ENCODE measurements at places on chromosomes 2 and 18.

- peak; percentile 65 for DNase-seq
Measured at GRCh38 chr2:24304098-24304497, 56.2 kb downstream of the ITSN2 start.

DNA sequence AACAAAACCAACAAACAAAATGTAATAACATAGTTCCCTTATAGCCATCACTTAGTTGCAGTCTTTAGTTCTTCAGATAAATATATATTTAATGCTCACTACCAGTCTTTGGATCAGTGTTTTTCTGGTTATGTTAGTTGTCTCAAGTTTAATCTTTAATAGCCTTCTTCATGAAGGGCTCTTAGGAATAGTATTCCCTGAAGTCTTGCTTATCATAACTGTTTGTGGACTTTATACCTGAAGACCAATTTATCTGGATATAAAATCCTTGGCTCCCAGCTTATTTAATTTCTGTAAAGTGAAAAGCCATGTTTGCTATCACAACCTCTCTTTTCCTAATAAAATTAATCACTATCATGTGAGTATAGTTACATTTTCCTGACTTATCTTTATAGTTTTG, 379.7 kb downstream of the ARL6IP6 start:
- DNase-seq = no peak

- DNase-seq = no peak
Measured at GRCh38 chr18:56030060-56030459, 442.1 kb upstream of the TCF4 start.

- no peak for DNase-seq
Measured at GRCh38 chr18:72648481-72648960, 104.4 kb upstream of the CBLN2 start.

DNA sequence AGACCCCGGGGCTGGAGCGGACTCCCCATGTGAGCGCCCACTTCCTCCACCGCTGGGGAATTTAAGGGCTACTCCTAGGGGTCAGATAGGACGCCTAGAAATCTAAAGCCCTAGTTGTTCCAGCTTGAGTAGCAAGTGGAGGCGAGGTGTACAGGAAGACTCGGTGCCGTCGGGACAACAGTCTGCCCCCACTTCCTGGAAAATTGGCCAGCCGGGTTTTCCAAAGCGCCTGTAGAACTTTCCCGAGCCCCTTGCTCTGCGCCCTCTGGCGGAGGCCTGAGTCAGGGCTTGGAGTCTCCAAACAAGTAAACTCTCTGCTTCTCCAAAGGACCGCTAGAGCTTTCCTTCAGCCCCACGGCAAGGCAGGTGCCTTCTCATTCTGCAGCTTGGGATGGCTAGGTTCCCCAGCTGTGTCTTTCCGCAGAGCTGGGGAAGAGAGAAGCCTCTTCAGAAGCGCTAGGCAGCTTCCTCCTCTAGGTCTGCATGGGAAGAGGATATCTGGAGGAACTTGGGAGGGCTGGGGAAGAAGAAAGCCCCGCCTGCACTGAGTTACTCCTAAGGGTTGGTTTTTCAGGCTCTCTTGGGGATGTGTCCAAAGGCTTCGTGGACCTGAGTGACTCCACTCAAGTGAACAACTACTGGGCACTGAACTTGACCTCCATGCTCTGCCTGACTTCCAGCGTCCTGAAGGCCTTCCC, 681 bp downstream of the SPR start:
- DNase-seq = peak; percentile 75

DNA sequence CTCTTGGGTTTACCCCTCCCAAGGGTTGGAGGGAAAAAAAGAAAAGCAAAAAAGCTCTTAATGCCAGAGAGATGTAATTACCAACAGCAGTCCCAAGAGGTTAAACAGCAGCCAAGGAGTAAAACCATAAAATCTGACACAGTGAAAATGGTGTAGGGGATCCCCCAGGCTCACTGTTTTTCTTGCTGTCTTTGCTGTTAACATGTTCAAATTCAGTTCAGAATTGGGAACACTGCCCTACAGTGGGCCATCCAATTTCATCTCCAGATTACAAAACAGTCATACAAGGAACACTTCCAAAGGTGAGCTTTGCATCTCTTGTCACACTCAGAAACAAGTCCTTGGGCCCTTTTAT, 54.5 kb downstream of the PLEKHM3 start:
- no peak for DNase-seq

DNA sequence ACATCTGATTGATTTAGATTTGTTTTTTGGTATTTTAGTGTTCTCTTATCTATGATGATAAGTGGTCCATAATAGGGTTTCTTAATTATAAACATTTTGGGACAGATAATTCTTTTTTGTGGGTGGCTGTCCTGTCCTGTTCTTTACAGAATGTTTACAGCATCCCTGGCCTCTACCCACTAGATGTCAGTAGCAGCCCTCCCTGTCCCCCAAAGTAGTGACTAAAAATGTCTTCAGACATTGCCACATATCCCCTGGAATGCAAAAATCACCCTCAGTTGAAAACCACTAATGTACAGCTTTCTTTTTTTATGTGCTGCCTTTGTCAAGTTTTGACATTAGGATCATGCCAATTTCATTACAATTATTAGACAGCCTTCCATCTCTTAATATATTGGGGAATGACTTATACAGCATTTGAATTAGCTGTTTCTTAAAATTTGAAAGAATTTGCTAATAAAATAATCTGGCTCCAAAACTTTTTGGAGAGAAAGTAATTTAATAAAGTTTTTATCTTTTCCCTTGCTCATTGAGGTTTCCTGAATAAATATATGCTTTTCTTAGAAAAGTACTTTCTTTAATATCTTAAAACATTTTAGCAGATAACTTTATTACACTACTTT, 19.5 kb downstream of the WIPF1 start:
- DNase-seq = no peak

DNA sequence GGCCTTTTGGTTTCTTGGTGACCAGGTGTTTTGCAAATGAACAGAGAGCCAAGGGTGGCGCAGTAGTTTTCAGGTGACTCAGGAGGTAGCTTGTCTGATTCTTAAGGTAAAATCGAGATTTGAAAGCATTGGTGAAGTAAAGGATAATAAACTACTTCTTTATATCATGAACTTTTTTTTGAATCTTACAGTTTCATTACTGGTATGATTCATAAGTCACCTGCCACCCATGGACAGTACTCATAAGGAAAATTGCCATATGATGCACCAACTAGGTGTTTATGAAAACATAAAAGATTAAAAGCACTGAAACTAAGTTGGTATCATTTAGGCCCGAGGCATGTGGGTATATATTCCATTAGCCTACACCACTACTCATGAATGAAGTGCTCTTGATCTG, 84.1 kb upstream of the MGAT5 start:
- no peak for DNase-seq

GRCh38 chr18:63065172-63065571, 254.4 kb downstream of the BCL2 start:
- no peak for DNase-seq

DNA sequence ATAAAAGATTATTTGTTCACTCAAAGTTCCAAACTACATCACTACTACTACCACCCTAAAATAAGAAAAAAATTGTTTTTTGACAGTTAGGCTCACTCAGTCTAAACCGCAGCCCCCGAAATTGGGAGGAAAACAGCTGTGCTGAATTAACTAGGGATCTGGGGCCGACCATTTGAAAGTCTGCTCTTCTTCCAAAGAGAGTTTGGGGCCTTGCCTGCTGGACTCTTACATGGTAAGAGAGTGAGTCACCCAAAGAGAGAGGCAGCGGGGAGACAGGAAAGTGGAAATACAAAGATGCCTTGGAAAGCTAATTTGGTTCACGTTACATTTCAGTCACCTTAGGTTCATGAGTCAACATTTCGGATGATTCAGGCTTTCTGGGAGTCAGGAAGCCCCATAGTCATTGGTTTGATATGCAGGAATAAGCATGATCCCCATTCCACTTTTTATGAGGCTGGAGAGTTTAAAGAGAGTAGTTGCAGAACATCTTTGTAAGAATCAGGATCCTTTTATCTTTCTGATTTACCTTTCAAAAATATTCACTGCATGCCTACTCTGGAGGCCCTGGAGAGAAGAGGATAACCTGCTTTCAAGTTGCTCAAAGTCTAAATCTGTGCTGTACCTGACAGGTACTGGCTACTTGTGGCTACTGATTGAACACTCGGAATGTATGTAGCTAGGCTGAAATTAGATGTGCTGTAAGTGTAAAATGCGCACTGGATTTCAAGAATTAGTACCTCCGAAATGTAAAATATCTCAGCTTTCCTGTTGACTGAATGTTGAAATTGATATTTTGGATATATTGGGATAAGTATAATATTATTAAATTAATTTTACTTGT, 995 bp upstream of the RTN4 start:
- no peak for DNase-seq

GRCh38 chr2:144449028-144449406, 70.9 kb downstream of the ZEB2 start:
- no peak for DNase-seq

GRCh38 chr2:179170901-179171300, 93.7 kb downstream of the SESTD1 start:
- no peak for DNase-seq

- no peak for DNase-seq
Measured at GRCh38 chr2:189540551-189540950, 40.0 kb downstream of the SLC40A1 start.

DNA sequence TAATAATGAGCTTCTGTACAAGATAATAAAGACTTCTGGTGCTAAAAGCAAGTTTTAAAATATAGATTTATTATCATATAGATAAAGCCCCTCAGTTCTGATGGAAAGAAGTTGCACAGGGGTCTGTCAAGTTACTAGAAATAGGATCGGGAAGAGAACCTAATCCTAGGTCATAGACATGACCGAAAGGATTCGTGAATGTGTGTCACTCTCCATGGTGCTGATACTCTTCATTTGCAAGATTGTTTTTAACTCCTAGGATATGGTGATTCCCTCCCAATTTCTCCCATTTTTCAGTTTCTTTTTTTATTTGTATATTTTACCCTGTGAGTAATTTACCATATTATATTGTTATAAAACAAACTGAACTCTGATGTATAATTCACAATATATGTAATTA, 58.9 kb upstream of the CTNNA2 start:
- no peak for DNase-seq

- DNase-seq = no peak
Measured at GRCh38 chr18:6520901-6521300, 106.2 kb upstream of the L3MBTL4 start.

All from hippocampal formation (tissue), 2 donors.